WTC11 (cell line): ENCODE measurements at places on chromosomes 4 and X.
A peak's percentile ranks its signal among the peaks of the same experiment; 100 is the strongest.

GRCh38 chr4:81786766-81787165 lies 315.1 kb upstream of the RASGEF1B start:
- DNase-seq, result no peak

GRCh38 chr4:33873791-33874190 lies 2370.5 kb downstream of the ARAP2 start:
- DNase-seq, result no peak

DNA sequence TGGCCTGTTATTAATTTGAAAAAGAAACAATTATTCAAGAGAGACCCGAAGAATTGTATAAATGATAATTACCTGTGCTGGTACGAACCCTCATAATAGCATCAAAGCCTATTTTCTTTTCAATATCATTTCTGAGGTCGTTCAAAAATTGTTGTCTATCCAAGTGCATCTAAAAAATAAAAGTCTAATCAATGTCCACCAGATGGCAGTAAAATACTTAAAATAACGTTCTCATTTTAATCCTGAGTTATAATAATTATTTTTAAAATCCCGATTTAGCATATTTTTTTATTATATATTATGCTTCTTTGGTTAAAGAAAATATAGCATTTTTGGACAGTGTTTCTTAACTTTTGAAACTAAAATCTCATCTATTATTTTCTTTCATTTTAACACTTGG lies 55.7 kb downstream of the METTL14 start:
- no peak for DNase-seq

GRCh38 chr4:81698538-81699296 lies 227.0 kb upstream of the RASGEF1B start:
- no peak for DNase-seq

DNA sequence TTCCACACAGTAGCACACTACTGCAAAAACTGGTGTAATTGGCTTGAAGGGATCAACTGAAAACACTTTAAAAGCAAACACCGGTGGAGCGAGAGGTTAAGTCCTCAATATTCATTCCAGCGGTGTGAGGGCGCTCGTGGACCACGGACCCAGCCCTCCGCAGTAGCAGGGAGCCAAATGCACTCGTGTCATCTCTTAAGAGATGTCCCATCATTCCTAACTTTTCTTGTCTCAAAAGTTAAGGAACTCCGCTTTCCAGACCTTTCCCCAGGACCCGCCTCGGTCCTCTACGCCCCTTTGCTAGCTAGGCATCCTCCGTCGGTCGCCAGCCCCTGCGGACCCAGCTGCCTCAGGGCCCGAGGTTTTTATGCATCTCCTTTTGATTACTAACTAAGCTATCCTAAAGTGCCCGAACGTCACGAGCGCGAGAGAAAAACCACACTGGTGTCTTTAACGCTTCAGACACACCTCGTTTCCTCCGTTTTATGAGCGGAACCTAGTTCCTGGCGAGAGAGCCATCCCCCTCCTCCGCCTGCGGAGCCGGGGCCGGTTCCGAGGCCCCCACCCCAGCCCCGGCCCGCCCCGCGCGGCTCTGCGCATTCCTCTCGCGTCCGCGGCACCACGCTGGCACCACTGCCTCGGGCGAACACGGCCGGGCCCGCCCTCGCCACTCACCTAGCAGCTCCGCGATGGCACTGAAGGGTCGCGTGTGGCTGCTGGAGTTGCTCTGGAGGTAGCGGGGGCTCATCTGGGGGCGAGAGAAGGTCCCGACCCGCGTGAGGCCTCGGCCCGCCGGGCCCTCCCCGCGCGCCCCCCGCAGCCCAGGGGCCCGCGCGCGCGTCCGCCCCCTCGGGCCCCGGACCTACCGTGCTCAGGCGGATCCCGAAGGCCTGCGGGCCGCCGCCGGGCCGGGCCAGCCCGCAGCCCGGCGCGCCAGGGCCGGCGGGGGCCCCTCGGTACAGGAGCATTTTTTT lies 723 bp downstream of the MORC4 start:
- peak; percentile 25 for DNase-seq

DNA sequence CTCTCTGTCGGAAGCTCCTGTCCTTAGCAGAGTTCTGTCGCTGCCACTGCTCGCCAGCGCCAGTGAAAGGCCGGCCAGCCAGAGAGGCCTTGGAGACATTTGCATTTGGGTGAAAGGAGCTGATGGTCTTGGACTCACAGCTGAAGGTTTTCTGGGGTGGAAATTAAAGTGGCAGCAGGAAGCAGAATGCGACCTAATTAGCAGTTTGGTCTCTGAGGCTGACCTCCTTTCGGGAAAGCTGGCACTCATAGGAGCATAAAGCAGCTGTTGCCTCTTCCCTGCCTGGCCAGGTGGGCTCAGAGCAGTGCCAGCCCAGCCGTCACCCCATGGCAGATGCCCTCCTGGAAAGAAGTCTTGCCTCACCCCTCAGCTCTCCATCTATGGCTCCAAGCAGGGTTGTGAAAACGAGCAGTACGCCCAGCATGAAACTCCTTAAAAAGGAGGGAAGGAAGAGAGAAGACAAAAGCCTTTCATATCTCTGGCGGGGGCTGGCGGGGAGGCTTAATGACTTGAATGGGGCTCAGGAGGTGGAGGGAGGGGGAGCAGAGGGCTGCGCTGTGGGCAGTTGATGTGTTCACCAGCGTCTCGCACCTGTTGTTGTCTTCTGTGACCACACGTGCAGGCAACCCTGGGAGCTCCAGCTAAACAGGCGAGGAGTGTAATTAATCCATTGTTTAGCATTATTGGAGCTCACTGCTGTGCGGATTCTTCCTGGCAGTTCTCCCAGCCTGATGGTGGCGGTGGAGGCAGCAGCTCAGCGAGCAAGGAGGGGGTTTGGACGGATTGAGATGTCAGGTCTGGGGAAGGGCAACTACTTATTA lies 264.0 kb downstream of the MID1IP1 start:
- peak; percentile 59 for DNase-seq

- DNase-seq, result no peak
These were observed 48.8 kb downstream of the RPS6KA3 start for GRCh38 chrX:20217906-20218305.

- no peak for DNase-seq
These were observed 68.5 kb downstream of the CEP44 start for GRCh38 chr4:174352061-174352819.

DNA sequence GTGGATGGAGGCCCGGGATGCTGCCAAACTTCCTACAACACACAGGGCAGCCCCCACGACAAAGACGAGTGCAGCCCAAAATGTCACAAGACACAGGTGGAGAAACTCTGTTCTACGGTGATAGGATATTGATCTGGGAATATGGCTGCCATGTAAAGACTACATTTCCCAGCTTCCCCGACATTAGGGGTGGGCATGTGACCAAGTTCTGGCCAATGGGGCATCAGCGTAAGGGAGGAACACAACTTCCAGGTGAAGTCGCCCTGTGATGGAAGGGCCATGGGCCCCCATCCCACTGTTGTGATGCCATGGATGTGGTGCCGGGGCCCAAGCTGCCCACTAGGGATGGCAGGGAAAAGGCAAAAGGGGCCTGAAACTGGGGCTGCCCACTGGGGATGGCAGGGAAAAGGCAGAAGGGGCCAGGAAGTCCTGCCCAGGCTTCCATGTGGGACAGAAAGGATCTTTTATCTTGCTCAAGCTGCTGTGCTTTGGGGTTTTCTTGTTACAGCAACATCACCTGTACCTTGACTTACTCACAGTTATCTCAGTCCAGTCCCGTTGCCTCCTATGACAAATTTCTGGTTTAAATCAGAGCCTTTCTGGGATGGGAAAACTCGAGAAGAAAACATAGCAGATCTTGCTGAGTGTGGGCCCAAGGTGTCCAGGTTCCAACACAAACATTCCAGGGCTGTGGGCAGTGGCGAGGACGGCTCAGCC lies 9.7 kb upstream of the ADRA2C start:
- DNase-seq, result no peak

DNA sequence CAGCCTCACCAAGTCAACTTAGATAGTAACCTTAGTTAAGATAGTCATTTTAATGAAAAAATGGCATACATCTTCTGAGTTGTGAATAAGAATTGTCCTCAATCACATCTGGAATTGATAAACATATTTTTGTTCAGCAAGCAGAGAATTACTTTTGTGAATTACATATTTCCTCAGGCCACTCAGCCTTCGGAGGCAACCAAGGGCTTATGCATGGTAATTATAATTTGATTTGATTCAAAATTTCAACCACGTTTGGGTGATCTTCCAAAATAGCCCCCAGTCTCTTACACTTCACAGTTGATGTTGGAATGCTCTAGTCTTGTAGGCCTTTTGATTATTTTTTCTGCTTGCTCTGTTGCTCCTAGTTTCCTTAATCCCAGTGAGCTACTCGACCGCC lies 63.4 kb downstream of the GALNTL6 start:
- no peak for DNase-seq

DNA sequence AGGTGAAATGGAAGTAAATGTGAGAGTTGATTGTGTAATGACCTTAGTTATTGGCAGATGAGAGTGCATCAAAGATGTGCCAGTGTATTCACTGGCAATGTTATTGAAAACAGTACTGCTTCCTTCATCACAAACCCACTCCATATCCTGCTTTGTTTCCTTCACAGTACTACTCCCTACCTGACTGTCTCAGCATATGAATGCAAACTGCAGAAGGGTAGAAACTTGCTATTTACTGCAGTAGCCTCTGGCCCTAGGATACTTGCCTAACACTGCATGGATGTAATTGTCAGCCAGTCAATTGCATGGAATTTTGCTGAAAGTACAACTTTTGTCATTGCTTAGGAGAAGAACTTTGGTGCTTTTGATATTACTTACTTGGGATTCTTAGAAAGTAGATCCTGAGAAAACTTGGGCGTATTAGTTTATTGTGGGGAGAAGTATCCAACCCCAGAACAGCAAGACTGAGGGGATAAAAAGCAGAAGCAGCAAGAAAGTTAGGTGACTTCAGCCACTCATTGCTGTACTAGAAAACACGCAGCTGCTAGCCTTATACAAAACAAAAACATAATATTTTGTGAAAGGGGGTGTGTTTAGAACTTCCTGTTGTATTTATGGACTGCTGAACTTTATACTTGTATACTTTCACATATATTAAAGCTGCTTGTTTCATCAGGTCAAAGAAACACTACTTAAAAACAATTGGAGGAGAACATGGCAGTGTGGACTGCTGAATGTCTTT lies 219.0 kb downstream of the CCNG2 start:
- DNase-seq, result no peak

DNA sequence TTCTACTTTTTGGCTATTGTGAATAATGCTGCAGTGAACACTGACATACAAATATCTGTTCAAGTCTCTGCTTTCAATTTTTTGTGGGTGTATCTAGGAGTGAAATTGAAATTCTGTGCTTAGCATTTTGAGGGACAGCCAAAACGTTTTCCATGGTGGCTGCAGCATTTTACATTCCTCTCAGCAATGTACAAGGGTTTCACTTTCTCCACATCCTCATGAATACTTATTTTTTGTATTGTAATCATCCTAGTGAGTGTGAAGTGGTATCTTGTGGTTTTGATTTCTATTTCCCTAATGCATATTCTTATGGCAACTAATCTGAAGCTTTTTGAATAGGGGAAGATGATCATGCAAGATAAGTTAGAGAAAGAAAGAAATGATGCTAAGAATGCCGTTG lies 40.3 kb downstream of the HSPA4L start:
- no peak for DNase-seq

- DNase-seq, result no peak
These were observed 116.9 kb upstream of the GABRA2 start for GRCh38 chr4:46506876-46507275.

- no peak for DNase-seq
These were observed 8.3 kb downstream of the SEC24B start for GRCh38 chr4:109441862-109442458.

DNA sequence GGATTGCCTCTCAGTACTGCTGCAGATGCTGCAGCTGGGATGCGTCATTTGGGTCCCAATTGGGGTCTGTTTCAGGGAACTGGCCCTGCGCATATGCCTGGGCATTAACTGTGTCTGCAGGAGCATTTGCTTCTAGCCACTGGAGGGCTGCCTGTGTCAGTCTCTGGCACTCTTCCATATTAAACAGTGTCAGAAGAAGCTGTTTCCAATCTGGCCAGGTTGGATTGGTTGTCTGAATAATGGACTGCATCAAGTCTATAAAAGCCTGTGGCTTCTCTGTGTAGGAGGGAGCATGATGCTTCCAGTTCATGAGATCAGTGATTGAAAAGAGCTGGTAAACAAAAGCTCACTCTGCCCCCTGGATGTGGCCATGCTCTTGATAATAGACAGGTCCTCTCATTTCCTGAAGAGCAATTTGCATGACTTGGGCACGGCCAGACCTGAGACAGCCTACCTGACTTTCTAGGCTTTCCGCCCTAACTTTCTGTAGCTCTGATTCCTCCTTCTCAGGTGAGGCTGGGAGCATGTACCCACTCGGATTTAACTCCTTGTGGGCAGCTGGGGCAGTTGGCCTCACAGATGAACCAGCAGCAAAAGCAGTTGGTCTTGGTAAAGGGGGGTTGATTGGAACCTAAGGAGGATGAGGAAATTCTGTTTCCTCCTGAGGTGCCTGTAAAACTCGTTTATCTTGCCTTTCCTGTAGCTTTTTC lies 29.2 kb downstream of the SULT1E1 start:
- no peak for DNase-seq

GRCh38 chr4:52863324-52863723 lies 1.2 kb downstream of the RASL11B start:
- DNase-seq, result no peak

GRCh38 chr4:185920691-185921260 lies 108.8 kb upstream of the SORBS2 start:
- DNase-seq, result no peak

DNA sequence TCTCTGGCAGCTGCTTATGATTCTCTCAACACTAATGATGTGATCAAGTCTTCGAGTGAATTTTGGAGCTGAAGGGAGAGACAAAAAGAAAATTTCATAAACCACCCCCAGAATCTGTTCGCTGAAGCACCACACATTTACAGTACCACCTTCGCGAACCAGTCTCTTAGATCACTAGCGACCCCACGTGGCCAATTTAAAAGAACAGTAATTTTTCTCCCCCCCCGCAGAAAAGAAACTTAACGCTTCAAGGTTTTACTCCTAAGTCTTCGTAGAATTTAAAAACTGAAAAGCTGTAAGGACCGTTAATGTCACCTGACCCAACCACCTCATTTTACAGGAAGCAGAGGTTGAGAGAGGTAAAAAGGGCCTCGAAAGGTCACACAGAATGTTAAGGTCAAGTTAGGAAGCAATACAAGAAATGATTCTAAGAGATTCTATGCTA lies 187.5 kb downstream of the QDPR start:
- peak; percentile 53 for DNase-seq

- no peak for DNase-seq
These were observed 17.7 kb upstream of the STX18 start for GRCh38 chr4:4559596-4559995.

DNA sequence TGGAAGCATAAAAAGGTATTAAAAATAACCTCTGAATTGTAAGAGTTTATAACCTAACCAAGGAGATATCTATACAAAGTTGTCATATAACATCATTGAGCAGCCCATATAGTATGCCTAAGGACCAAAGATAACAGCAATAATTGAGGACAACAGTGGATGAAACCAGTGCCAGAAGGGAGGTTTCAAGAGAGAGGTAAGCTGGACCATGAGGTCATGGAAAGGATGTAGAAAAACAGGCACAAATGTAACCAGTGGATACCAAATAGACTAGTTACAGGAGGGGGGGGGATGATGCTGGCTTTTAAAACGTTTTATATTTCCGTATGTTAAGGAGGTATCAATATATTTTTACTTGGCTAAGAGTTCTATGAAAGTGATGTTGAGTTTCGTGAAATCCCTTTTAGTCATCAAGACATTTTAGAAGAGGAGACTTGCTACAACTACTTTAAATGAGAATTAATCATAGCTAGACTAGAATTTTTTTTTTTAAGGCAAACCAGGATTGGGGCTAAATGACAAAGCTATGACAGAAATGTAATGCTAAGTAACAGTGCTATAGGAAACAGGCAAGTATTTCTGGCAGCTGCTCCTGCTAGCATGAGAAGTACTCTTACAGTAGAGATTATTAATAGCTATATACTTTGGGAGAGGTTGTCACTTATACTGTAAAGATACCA lies 161.1 kb downstream of the FBXW7 start:
- no peak for DNase-seq
